ENCODE measurements at places on chromosomes 16 and 17.

DNA sequence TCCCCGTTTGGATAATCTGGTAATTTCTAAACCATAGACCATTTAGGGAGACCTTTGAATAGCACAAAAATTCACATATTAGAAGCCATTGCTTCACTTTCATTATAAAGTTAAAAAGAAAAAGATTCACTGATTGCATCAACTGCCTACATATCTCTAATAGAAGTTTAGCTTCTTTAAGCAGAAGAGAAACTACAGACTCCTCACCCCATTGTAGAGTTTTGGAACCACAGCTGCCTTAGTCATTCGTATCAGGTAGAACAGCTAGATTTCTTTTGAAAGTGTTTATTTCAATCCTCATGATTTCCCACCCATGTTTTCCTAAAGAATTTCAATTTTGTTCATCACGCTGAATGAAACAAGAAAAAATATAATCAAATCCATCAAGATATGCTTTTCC is 144.8 kb downstream of the CDH8 start:
- DNase-seq, result no peak

DNA sequence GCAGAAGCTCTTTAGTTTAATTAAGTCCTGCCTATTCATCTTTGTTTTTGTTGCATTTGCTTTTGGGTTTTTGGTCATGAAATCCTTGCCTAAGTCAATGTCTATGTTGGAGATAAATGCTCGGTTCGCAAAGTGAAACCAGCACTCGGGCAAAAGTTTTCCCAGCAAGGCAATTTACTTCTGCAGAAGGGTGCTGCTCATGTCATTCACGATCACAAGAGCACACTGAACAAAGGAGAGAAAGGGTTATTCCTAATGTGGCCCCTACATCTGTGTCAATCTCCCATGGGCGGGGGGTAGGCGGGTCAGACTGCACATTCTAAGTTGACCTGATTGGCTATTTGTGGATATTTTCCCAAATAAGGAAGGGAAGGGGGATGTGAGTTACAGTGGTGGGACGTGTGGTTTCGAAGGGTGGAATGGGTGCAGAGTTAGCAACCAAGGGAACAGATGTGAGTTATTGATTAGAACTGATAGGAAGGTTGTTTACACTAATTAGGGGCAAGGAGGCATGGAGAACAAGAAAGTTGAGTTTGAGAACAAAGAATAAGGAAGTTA is 23.0 kb downstream of the ATF7IP2 start:
- DNase-seq, result no peak

GRCh38 chr17:7133424-7133823 is 18.8 kb upstream of the ASGR2 start:
- no peak for DNase-seq

DNA sequence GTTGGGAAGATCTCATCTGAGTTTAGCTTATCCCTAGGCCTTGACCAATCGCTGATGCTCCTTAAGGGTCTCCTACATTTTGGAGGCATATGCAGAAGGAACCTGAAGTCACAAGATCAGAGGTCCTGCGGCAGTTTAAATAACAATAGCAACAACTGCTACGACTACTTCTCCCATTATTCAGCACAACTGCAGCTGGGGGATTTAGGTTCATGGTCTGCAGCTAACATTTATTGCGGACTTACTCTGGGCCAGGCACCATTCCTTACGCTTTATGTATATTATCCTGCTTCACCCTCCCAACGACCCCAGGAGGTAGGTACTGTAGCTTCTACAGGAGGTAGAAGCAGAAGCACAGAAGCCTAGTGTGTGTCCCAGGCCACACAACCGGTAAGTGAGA is 59.5 kb downstream of the AKAP1 start:
- DNase-seq, result no peak

- DNase-seq, result no peak
Measured at GRCh38 chr17:65593092-65593854, 31.8 kb upstream of the AXIN2 start.

DNA sequence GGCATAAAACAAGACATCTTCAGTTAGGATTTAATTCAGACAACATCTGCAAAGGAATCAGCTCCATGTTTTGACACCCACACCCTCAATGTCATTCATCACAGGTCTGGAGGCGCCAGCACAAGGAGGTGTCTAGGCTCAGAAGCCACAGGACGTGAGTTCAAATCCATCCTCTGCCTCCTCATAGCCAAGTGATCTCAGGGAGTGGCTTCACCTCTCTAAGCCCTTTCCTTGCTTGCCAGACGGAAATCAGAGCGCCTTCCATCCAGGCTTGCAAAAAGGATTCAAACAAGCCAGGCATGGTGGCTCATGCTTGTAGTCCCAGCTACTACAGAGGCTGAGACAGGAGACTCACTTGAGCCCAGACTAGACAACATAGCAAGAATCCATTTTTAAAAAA is 84.6 kb downstream of the GSG1L start:
- DNase-seq, result no peak

- no peak for DNase-seq
Measured at GRCh38 chr16:21720533-21720932, 56.8 kb downstream of the OTOA start.

DNA sequence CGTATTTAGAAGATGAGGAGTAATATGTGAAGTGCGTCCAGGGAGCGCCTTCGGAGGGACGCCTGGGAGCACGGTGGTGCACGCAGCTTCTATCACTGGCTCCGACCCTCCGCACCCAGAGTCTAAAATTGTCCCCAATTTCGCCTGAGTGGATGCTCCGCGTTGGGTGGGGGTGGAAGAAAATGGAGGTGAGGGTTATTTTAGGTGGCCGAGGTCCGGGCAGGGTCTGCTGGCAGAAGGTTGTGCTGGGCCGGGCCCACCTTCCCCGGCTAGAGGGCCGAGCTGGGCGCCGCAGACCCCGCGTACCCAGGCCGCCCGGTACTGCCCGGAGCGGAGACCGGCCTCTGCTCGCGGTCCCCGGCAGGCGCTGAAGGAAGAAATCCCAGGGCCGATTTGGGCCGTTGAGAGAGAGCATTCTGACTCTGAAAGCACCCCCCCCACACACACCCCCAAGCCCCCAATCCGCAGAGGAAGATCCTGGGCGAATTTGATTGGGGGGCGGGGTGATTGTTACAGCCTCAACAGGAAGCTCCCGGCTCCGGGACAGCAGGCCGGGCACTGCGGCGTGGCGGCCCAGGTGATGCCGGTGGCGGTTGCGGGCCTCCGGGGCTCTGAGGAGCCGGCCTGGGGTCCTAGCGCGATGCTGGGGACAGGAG is 3.0 kb downstream of the BAHCC1 start:
- no peak for DNase-seq

- DNase-seq, result no peak
Measured at GRCh38 chr16:66154801-66155200, 211.7 kb upstream of the CDH5 start.

- no peak for DNase-seq
Measured at GRCh38 chr16:3349175-3349574, 6.5 kb upstream of the OR2C1 start.

- DNase-seq, result no peak
Measured at GRCh38 chr17:6789146-6789545, 13.1 kb downstream of the FBXO39 start.

Data from stimulated activated CD4-positive, alpha-beta T cell treated with anti-CD3 and anti-CD28 coated beads, TNF-alpha, amount 100 ng/mL, for 24 hours (primary cell).